ENCODE measurements at places on chromosomes 2 and 18.

- no peak for DNase-seq
Measured at GRCh38 chr2:223930103-223930976, 14.8 kb downstream of the WDFY1 start.

- DNase-seq = no peak
Measured at GRCh38 chr2:33729353-33729752, 130.3 kb upstream of the FAM98A start.

DNA sequence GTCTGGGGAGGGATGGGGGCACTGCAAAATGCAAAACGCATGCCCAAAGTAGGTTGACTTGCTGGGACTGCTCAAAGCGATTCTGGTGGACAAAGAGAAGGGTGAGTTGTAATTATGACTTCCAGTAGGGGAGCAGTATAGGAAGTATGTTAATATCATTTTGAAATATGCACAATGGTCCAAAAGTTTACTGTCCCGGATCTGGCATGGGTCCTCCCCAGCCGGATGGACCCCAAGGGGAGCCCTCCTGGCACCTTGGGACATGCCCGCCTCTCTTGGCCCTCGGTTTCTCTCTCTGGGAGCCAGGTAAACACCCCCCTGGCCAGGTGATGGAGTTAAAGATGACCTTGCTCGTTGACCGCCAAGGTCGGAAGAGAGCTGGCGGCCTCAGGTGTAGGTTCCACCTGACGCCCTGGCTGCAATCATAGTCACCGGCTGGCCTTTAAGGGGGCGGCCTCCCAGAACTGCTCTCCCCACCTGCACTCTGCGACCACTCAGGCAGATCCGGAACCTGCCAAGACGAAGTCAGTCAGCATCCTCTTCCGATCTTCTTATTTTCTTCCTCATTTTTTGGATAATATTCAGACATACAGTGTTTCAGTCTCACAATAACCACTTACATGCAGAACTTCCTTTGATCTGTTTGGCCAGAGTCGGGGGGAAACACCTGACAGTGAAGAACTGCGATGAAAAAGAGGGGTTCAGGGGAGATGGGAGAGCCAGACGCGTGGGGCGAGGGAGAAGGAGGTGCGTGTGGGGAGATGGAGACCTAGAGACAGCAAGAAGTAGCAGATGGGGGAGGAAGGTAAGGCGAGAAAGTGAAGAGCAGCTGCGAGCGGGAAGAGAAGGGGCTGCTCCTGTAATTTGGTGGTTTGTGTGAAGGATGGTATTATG is 148.3 kb downstream of the MEIS1 start:
- DNase-seq = no peak

- DNase-seq = no peak
Measured at GRCh38 chr2:60066096-60066839, 487.2 kb downstream of the BCL11A start.

DNA sequence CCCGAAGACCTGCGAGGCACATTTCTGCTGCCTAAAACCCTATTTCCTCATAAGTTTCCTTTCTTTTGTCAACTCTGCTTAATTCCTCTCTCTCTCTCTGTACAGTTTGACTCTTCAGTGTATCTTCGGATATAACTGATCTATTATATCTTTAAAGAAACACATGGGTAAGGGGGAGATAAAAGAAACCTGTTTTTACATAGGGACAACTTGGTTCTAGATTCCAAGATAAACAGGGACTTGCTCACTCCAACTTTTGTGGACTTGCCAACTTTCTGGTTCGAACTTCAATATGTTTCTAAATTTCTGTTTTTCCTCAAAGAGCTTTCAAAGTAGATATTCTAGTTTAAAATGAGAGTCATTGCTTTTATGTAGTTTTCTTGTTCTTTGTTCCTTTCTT is 182.7 kb upstream of the EPC2 start:
- no peak for DNase-seq

- no peak for DNase-seq
Measured at GRCh38 chr2:174881678-174882077, 117.4 kb upstream of the CHRNA1 start.

DNA sequence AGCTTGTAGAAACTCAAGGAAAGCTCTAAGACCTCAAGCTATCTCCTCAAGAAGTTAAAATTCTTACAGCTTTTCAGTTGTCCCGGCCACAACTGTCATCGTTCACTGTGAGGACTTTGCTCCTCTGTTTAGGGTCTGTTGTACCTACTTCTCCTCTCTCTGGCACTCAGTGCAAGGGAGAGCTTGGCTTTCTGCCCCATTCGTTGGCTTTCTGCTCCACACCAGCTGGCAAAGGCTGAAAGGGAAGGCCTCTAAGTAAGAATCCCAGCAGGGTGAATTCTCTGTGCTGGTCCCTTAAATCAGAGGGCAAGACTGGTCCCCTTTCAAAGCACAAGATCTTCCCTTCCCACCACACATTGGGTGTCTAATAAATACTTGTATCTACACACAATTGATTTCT is 17.3 kb downstream of the ZBTB7C start:
- no peak for DNase-seq

DNA sequence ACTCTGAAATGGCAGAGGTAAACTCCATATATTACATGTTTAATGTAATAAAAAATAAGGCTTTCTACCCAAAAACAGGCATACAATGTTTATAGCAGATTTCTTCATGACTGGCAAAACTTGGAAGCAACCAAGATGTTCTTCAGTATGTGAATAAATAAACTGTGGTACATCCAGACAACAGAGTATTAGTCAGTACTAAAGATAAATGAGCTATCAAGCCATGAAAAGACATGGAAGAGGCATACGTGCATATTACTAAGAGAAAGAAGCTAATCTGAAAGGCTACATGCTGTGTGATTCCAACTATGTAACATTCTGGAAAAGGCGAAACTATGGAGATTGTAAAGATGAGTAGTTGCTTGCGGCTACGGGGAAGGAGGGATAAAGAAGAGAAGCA is 97.4 kb downstream of the OSR1 start:
- DNase-seq = no peak

DNA sequence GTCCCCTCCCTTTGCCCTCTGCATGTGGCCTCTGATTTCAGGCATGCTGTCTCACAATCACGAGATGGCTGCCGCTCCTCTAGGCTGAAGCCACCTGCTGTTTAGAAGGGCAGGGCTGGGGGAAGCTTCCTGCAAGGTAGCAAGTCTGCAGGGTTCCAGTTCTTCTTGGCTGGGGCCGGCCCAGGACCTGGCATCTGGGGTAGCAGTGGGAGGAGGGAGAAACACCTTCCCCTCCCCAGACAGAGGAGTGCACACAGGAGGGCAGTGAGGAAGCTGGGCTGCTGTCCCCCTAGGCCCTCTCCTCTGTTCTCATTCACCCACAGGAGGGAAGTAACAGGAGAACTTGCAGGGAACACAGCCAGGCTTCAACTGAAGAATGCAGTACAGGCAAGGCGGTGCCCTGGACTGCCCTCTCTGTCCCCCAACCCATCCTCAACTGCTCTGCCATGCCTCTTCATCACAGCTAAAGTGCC is 345.9 kb upstream of the HS6ST1 start:
- DNase-seq = no peak

- no peak for DNase-seq
Measured at GRCh38 chr2:37472959-37473358, 128.5 kb downstream of the QPCT start.

GRCh38 chr2:150581717-150582472 is 94.4 kb upstream of the RND3 start:
- DNase-seq = no peak

DNA sequence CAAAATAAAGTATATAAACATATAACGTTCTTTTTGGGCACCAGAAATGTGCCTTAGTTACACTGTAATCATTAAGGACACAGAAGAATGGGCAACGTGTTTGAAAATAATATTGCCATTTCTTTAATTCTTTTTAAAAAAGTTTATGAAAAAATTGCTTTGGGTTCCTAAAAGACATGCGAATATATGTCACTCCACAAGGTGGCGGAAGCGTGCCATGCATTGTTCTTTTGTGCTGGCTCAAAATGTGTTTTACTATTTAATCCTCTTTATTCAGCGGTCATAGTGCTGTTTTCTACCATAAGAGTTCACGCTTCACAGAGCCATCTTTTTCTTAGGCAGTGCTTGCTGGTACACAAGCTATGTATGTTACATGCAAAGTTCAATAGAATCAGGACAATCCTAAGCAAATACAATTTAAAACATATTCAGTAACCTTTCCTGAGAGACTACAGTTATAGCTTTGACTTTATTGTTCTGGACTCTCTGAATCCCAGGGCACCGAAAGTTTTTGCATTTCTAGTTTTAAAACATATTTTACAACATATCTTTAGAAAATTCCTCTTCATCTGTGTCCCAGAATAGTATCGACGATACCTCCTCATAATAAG is 147.8 kb upstream of the ERBB4 start:
- DNase-seq = peak; percentile 24

DNA sequence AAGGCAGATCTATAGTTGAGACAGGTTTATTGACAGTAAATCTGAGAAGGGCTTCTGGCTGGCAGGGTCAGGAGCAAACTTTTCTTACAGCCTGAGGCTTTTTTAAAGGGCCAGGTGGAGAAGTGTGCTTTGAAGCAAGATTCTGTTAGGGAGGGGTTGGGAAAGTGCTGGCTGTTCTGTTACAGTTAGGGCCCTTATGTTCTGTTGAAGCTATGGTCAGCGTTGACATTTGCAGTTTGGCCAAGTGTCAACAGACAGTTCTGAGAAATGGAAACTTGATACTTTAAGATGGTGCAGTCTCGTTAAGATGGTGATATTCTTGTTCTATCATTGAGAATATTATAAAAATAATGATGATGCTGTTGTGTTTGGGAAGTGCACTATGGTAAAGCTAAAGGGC is 154.2 kb downstream of the RDH14 start:
- no peak for DNase-seq

DNA sequence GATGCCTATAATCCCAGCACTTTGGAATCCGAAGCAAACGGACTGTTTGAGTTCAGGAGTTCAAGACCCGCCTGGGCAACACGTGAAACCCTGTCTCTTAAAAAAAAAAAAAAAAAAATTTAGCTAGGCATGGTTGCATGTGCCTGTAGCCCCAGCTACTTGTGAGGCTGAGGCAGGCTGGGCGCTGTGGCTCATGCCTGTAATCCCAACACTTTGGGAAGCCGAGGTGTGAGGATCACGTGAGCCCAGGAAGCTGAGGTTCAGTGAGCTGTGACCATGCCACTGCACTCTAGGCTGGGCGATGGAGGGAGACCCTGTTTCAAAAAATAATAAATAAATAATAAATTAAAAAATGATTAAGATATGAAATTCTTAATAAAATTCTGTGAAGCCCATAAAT is 9.0 kb upstream of the STRN start:
- no peak for DNase-seq

- no peak for DNase-seq
Measured at GRCh38 chr2:53028225-53028624, 739.4 kb upstream of the CHAC2 start.

- DNase-seq = no peak
Measured at GRCh38 chr2:181394741-181395437, 62.3 kb upstream of the ITGA4 start.

- DNase-seq = no peak
Measured at GRCh38 chr2:12113412-12113811, 367.0 kb downstream of the LPIN1 start.

- no peak for DNase-seq
Measured at GRCh38 chr2:75053484-75054112, 95.2 kb downstream of the POLE4 start.

- no peak for DNase-seq
Measured at GRCh38 chr2:239203443-239204135, 197.2 kb downstream of the HDAC4 start.

GRCh38 chr2:144812288-144812687 is 292.4 kb upstream of the ZEB2 start:
- DNase-seq = no peak

DNA sequence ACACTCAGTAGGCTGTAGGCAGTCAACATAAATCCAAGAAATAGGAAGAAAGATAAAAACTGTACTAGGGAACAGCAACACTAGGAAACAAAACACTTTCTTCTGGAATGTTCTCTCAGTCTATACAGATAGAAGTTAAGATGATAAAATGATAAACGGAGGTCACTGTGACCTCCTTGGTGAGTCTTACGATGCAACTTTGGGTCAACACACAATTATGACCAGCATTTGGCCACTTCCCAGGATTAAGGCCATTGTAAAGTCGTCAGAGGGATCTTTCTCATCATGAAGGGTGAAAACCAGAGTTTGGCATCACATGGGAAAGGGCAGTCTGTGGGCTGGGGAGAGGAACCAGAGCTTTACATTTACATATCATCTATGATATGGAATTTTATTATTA is 33.4 kb downstream of the LAMA3 start:
- DNase-seq = no peak

- no peak for DNase-seq
Measured at GRCh38 chr2:153963256-153963655, 91.5 kb downstream of the GALNT13 start.

- no peak for DNase-seq
Measured at GRCh38 chr2:171964308-171964707, 35.4 kb upstream of the METAP1D start.

DNA sequence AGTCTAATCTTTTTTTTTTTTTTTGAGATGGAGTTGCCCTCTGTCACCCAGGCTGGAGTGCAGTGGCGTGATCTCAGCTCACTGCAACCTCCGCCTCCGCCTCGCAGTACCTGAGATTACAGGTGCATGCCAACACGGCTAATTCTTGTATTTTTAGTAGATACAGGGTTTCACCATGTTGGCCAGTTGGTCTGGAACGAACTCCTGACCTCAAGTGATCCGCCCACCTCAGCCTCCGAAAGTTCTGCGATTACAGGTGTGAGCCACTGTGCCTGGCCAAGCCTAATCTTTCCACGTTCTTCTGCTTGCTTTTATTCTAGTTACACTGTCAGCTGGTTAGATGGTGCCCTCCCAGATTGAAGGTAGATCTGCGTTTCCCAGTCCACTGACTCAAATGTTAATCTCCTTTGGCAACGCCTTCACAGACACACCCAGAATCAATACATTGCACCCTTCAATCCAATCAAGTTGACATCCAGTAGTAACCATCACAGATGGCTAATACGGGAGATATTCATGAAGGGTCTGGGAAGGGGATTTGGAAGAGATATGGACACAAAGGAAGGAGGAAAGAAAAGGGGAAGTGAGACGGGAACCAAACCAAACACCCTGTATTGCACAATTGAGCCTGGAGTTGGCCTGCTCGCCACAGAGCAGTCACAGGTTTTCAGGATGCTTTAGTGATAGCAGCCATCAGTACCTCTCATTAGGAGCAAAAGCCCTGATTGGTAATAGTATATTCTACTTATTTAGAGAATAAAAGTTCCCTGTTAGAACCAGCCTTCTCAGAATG is 229.8 kb downstream of the PIK3C3 start:
- DNase-seq = no peak

- DNase-seq = no peak
Measured at GRCh38 chr2:215750763-215751162, 262.6 kb downstream of the MREG start.

- no peak for DNase-seq
Measured at GRCh38 chr2:70712916-70713315, 55.1 kb downstream of the ADD2 start.

Measured in activated T-cell treated with anti-CD3 and anti-CD28 coated beads for 1 hour (primary cell).